ENCODE measurements at places on chromosomes 5 and 9. TPM values are rescaled to one million over a fixed set of nuclear protein-coding genes. Genes with fewer than 3 reads are reported as not detected.

OR1J2 gene
- not detected for total RNA-seq

DNA sequence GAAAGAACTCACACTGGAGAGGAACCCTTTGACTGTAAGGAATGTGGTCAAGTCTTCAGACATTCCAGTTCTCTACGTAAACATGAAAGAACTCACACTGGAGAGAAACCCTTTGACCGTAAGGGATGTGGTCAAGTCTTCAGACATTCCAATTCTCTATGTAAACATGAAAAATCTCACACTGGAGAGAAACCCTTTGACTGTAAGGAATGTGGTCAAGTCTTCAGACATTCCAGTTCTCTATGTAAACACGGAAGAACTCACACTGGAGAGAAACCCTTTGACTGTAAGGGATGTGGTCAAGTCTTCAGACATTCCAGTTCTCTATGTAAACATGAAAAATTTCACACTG lies 32.6 kb downstream of the MAPK9 start:
- no peak for DNase-seq
- peaks cover 50% of the 10 kb centered on the region for H3K36me3 ChIP-seq
- no peak overlapping the region for H3K27ac ChIP-seq

DNA sequence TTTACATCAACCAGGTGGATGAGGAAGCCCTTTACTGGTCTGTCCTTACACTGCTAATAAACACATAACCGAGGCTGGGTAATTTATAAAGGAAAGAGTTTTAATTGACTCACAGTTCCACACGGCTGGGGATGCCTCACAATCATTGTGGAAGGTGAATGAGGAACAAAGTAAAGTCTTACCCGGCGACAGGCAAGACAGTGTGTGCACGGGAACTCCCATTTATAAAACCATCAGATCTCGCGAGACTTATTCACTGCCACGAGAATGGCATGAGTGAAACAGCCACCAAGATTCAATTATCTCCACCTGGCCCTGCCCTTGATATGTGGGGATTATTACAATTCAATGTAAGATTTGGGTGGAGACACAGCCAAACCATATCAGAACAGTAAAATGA lies 67.3 kb upstream of the GRAMD2B start:
- no peak for DNase-seq
- no peak overlapping the region for H3K4me3 ChIP-seq
- no peak overlapping the region for H3K27ac ChIP-seq
- H3K36me3 ChIP-seq: no peaks in the 10 kb centered on the region
- no peaks in the 10 kb centered on the region for H3K4me1 ChIP-seq
- H3K27me3 ChIP-seq: no peaks in the 10 kb centered on the region

DNA sequence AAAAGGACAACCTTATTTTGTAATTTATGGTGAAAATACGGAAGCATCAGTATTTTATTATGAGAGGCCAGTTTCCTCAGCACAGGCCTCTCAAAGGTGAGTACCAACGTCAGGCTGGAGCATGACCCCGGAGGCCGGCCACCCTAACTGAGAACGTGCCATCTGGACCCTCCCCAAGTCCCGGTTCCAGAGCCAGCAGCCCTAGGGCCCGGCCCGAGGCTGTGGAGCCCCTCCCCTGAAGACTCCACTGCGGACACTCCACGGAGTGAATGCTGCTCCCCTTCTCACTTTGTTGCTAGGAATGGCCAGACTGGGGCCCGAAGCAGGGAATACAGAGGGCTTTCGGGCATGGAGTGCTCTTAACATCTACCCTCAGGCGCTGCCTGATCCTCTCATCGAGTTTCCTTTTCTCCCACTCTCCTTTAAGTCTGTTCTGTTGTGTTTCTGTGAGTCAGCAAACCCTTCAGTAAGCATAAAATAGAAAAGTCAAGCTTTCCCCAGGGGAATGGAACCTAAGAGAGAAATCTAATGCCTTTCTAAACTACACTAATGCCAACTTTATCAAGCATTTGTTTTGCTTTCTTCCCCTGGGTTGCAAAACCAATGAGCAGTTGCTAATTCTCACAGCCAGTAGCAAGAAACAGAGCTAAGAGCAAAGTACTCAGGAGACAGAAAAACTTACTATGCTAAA lies 4.5 kb downstream of the BRD9 start:
- no peak overlapping the region for H3K4me3 ChIP-seq
- peaks cover 8% of the 10 kb centered on the region for H3K4me1 ChIP-seq
- H3K27ac ChIP-seq: no peak overlapping the region
- peaks cover 6% of the 10 kb centered on the region for H3K36me3 ChIP-seq
- DNase-seq: no peak

Measured in breast epithelium (tissue), 4 donors.